Stimulated activated CD8-positive, alpha-beta memory T cell treated with anti-CD3 and anti-CD28 coated beads, Interleukin-15, amount 100 ng/mL, for 1 hour (primary cell): ENCODE measurements at places on chromosomes 16 and 17.

DNA sequence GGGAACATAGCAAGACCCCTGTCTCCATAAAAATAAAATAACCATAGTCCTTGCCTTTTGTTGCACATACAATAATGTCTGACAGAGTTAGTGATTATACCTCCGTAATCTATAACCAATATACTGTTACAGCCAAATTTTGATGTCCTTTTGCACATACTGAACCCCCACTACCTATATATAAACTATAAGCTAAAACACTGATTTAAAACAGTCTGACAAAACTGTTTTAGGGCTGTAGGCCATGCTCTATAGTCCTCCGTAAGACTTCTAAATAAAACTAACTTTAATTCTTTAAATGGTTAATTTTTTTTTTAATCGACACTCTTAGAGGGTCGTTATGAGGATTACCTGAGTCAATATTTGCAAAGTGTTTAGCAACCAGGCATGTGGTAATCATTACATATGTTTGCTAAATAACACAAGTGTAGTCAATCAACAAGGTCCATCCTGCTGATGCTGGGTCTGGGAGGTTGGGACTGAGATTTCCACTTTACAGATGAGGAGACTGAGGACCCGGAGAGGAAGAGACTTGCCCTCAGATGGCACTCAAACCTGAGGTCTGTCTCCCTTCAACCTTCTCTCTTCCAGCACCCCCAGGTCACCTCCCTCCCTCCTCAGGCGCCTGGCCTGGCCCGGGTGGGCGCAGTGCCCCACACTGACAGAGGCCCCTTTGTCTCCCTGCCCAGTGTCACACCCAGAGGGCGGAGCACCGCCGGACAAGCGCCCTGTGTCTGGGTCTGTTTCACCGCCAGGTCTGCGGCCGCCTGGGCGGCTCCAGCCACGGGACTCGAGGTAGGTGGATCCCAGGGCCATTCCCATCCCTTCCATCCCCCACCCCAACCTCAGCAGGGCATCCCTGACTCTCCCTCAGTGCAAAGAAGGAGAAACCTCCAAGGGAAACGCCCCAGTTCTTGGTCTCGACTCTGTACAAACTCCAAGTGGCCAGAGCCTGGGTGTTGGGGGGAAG, 10.3 kb downstream of the ZNF385C start:
- DNase-seq = no peak

DNA sequence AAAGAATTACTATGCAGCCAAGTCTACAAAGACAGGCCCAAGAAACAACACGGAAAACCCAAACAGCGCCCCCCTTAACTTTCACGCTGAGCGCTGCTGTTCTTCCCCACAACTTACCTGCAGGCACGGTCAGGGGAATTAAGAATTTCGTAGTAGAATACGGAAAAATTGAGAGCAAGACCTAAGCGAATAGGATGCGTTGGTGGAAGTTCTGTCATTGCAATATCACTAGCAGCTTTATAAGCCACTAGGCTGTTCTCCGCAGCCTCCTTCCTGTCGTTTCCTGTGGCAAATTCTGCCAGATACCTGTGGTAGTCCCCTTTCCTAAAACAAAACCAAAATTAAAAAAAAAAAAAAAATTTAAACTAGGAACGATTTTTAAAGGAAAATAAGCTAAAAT, 39.0 kb downstream of the YWHAE start:
- DNase-seq = no peak

DNA sequence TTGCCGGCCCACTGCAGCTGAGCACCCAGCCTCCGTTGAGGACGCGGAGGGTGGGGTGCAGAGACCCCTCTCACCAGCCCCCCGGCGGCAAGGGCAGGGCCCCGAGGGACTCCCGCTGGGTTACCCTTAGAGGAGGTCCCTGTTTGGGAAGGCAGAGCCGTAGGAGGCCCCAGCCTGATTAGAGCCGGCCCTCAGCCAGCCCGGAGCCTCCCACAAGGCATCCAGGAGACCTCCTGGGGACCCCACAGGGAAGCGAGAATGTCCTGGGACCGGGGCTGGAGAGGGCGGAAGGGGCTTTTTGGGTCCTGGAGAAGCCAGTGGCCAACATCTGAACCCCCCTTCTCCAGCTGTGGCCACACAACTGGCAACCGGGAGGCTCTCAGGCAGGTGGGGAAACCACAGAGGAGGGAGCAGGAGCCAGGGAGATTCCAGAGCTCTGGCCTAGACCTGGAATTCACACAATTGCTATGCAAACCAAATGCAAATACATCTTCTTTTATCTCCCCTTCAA, 21.7 kb upstream of the SP6 start:
- no peak for DNase-seq

DNA sequence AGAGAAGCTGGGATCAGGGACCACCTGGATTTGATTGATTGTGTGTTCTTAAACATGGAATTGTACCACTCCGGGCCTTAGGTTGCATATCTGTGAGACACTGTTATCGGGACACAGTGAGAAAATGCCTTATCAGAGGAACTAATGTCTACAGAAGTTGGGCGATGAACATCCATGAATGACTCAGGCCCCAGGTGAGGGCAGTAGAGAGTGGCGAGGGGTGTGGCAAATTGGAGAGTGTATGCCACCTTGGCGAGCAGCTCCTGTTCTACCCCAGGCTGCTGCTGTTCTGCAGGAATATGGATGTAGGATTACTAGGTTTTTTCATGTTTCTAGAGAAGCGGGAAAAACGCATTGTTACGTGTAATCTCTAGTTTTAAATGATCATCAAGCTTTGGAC, 38.8 kb downstream of the CLEC16A start:
- DNase-seq = no peak

GRCh38 chr16:4936181-4936990, 562 bp downstream of the PPL start:
- no peak for DNase-seq

- DNase-seq = no peak
Observed at GRCh38 chr16:48223490-48223889, 20.6 kb upstream of the LONP2 start.

GRCh38 chr16:66858740-66859396, 14.7 kb downstream of the CA7 start:
- no peak for DNase-seq

GRCh38 chr17:80981062-80981902, 10.4 kb upstream of the CHMP6 start:
- DNase-seq = no peak

GRCh38 chr17:45077643-45078042, 16.5 kb downstream of the NMT1 start:
- no peak for DNase-seq

DNA sequence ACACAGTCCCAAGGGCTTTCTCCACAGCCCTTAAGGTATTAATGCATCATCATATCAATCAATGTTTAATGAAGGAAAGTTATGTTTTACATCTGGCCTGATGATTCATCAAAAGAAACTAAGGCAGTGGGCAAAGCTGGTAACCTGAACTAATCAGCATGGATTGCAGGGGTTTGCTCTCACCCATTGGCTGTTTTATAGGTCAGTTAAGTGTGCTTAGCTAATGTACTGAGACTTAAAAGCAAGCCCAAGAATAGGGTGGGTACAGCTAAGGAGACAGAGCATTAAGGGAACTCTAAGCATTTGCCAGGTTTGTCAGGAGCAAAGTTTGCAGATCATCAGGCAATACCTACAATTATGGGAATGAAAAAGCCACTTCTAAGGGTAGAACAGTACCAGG, 1247.6 kb downstream of the CDH8 start:
- DNase-seq = no peak

GRCh38 chr17:45171338-45172231, 9.9 kb downstream of the HEXIM2 start:
- DNase-seq = no peak

- no peak for DNase-seq
Observed at GRCh38 chr17:29566473-29567303, at the start of gene ABHD15. TSS of gene ABHD15 (minus strand) at chr17:29567037. CDS start at chr17:29566966, 71 bp downstream.

DNA sequence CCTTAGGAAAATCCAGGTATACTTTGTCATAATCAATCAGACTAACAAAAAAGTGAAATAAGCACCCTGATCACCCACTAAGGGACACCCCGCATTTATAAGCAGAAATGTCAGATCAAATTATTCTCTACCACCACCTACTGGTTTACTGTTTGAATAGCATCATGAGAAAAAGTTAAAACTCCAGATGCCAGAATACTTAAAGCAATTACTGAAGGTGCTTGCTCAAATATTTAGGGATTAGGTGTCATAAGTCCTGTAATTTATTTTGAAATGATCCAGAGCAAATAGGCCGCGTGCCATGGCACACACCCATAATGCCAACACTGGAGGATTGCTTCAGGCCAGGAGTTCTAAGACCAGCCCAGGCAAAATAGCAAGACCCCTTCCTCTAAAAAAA, 2.3 kb downstream of the TOP2A start:
- DNase-seq = no peak
